ENCODE measurements at places on chromosomes 5 and 9.

DNA sequence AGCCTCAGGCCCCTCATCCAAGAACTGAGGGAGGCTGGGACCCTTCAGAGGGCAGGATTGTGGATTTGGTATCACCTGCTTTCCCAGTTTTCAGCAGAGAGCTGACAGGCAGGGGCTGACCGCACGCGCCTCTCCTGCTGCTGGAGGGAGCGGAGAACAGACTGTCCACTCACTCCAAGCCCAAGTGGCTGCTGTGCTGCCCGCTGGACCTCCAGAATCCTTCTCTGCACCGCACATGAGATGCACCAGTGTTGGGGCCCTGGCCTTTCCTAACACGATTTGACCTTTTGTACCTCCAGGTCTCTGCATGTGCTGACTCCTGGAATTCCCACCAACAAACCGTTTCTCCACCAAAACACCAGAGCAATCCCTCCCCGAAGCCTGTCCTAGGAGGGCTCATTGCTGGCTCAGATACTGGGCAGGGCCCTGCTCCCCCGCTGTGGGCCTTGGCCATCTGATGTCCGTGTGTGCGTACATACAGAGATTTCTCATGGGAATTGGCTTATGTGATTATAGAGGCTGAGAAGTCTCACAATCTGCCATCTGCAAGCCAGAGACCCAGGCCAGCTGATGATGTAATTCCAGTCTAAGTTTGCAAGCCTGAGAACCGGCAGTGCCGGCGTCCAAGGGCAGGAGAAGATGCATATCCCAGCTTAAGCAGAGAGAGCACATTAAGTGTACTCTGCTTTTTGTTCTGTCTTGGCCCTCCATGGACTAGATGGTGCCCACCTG is 141.7 kb downstream of the GADD45G start:
- DNase-seq, result no peak

DNA sequence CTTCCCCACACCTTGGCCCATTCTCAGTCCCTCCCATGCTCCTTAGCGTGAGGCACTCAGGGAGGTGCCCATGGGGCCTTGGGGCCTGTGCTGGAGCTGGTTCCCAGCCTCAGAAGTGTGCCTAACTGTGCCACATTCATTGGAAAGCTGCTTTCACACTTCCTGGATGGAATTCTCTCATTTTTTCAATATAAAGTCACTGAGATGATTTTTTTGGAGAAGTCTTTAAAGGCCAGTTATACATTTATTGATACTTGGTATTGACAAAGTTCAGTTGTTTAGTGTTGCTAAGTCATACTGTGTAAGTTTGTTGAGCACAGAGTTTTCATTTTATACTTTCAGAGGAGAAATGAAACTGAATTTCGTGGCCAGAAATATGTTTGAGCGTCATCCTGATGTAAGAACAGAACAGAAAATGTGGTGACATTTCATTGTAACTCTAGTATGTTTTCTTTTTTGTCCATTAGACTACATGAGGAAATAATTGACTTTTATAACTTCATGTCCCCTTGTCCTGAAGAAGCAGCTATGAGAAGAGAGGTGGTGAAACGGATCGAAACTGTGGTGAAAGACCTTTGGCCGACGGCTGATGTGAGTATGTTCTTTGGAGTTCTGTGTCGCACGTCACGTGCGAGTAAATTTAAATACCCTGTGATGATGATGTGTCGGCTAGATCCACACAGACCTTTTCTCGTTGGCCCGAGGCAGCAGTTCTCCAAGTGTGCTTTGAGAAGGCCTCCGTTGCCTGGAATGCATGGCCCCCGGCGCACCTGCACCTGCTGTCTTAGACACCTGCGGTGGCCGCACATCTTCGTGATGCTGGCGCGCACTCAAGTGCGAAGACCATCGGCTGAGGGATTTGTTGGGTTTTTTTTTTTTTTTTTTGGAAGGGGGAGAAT is 24.1 kb downstream of the TENT4A start:
- DNase-seq, result no peak

DNA sequence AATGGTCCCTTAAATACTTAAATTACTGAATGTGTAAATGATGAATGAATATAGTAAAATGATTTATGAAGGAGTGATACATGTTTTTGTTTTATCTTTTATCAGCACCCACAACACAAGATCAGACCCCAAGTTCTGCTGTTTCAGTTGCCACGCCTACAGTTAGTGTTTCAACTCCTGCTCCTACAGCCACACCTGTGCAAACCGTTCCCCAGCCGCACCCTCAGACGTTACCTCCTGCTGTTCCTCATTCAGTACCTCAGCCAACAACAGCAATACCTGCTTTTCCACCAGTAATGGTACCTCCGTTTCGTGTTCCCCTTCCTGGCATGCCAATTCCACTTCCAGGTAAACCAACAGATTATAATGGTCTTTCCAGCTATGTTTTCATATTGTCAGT is 16.3 kb downstream of the TCERG1 start:
- no peak for DNase-seq

DNA sequence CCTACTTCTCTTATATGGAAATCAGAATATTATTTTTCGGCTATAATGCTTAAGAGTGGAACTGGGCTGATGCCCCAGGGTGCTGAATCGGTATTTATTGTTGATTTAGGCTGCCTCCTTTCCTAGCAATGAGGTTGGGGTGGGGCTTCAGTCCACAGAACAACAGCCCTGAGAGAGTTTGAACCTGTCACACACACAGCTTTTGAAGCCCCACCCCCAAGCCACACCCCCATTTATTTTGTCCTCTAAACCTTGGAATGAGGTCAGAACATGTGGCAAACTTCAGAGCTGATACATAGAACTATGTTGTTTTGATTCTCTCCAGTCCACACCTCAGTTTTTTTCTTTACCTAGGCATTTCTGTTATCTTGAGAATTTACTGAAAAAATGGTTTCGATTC is 51.7 kb upstream of the CAMK4 start:
- no peak for DNase-seq

DNA sequence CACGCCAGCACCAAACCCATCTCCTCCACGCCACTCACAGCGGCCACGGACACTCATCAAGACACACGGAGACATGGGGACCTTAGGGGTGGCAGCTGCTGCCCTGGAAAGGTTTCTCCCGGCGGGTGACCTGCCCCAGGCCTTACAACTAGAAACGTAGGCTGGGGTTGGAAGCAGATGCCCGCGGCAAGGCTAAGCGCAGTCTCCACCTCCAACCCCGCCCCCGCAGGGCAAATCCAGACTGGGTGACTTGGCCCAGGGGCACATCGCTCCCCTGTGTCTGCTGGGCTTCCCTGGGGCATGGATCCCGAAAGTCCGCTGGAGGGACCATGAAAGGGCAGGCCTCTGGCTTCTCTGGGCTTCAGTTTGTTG is 12.0 kb upstream of the ASS1 start:
- DNase-seq, result no peak

GRCh38 chr5:138962614-138963370 is 87.7 kb upstream of the LRRTM2 start:
- DNase-seq, result no peak

DNA sequence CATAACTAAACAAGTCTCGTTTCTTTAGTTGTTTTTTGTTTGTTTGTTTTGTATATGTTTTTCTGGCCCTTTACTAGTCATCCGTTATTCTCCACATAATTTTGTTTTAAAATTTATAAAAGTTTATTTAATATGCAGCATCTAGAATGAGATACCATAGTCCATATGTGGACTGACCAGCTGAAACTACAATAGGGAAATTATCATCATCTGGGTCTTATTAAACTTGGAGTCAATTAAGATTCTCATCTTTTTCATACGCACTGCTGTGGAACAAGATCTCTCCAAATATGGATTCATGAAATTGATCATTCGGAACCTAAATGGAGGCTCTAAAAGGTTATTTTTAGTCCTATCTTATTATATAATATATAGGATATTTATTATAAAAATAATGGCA is 99.3 kb downstream of the FGF1 start:
- DNase-seq, result no peak

DNA sequence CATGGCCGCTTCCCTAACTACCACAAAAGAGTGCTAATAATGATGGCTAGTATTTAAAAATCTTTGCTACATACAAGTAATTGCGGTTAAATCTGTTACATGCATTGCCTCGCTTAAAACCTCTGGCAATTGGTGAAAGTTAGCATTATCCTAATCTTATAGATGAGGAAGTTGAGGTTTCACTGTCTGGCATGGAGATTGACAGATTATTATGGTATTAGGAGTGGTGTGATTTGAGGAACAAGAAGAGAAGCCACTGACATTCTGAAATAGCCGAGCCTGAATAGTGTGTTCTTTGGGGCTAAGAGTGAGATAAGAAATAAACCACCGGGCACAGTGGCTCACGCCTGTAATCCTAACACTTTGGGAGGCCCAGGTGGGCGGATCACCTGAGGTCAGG is 45.3 kb upstream of the DPYSL3 start:
- DNase-seq, result no peak

GRCh38 chr9:71824257-71824656 is 55.9 kb upstream of the CEMIP2 start:
- no peak for DNase-seq

GRCh38 chr5:177025101-177025601 is 2.7 kb downstream of the ZNF346 start:
- DNase-seq, result no peak

Data from cortex of kidney (tissue), 1 donor.